Lung (tissue), 17 donors: ENCODE measurements at places on chromosomes 2 and 18.

GRCh38 chr2:231482806-231483391 is 18.6 kb upstream of the NCL start:
- peak; percentile 68 for DNase-seq

DNA sequence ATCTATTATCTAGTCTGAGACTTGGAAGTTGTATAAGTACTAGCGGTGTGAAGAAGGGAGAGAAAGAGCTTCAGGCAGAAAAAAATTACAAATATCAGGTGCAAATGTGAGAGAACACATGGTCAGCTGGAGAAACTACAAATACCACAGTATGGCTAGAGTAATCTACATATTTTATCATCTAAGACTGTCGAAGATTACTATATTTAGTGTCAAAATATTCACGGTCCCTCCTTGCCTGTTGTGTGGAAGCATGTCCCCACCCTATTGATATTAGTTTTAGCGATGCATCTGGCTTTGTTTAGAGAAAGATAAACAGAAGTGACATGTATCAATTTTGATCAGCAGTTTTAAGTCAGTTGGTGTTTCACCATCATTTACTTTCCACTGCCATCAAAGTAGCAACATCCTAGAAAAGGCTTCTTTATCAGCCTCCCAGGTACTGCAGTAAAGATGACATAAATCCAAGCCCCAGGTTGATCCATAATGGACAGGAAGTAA is 90.5 kb upstream of the ITGA4 start:
- DNase-seq = no peak

GRCh38 chr2:9329497-9329896 is 93.8 kb downstream of the ITGB1BP1 start:
- no peak for DNase-seq

GRCh38 chr2:74264281-74264680 is 65.9 kb downstream of the MTHFD2 start:
- no peak for DNase-seq

DNA sequence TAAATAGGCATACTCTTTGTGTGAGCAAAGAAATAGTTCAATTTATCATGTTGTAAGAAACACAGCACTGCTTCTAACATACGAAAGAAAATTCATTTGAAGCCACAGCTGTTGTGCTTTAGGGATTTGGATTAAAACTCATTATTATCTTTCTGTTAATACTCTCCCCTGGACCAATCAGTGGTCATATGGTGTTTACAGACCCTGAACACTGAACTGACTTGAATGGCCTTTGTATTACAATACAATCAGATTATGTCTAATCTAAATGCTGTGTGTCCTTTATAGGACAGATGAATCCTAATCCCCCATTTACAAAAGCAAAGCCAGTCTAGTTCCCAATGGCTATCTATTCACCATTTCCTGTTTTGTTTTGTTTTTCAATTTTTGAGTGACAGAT is 36.5 kb downstream of the ZNF385B start:
- DNase-seq = no peak
